ENCODE measurements at places on chromosomes 1 and 21.

DNA sequence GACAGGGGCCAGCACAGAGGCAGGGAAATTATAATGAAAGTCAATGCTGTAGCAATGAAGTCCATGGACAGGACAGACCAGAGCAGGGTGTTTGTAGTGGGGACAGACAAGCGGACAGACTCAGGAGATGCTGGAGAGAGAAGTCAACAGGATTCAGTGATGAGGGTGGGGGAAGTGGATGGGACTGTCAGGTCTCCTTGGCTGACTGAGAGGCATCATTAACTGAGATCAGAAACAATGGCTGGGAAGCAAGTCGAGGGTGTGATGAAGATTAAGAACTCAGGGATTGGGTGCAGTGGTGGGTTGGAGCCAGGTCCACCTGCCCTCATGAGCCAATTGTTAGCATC, 25.5 kb downstream of the CD58 start:
- DNase-seq, result no peak

GRCh38 chr1:206700445-206701036, 15.8 kb downstream of the MAPKAPK2 start:
- no peak for DNase-seq

- DNase-seq, result no peak
These were observed 44.6 kb upstream of the BCL9 start for GRCh38 chr1:147496571-147497210.

DNA sequence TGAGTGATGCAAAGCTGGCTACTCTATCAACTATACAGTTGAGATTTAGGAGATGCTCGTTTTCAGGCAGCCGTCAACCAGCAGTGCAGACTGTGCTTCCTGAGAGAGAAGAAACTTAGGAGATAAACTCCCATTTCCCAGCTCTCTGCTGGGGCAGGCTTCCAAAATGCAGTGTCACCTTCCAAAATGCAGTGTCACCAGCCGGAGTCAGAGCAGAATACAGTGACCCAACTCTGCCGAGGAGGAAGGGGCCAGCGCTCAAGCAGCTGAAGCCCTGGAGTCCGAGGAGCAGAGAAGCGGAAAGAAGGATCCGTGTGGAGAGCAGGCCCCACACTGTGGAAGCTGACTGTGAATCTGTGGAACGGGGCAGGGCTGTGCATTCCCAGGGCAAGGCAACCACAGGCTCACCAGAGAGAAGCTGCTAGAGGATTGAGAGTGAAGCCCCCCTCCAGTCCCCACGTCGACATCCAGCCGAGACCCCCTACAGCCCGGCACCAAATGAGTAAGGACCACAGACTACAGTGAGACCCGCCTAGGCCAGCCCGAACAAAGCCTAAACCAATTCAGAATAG, 703 bp upstream of the KRTAP12-1 start:
- no peak for DNase-seq

- no peak for DNase-seq
These were observed 101.6 kb upstream of the PALMD start for GRCh38 chr1:99544328-99544727.

DNA sequence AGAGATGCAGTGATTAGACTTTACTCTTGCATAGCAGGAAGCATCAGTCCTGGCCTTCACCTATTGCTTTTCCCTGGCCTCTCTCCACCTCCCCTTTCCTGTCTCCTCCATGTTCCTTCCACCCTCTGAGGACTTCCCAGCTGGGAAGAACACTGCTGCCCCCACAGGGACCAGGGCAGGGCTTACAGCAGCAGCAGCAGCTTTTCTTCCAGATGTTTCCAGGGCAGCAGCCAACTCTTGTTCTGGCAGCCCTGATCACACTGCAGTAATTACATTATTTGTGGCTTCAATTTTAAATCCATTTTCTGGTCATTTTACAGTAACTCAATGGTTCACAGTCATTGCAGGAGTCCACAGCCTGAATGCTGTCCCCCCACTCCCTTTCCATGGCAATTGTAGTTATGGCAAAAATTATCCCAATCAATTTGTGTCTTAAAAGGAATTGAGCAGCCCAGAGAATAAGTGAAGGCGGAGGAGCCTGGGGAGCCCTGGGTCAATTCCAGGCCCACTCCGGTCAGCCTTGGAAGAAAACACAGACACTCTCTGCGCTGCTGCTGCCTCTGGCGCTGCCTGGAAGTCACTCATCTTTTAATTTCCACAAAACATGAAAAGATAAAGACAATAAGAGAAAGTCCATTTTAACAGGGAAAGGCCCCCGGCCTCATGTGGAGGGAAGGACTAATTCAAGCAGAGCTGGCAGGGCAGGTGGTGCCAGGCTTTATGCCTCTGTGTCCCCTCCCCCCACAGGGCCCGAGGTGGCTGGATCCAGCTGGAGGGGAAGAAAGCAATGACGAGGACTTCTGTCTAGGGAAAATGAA, 148.6 kb downstream of the GRIK3 start:
- no peak for DNase-seq

DNA sequence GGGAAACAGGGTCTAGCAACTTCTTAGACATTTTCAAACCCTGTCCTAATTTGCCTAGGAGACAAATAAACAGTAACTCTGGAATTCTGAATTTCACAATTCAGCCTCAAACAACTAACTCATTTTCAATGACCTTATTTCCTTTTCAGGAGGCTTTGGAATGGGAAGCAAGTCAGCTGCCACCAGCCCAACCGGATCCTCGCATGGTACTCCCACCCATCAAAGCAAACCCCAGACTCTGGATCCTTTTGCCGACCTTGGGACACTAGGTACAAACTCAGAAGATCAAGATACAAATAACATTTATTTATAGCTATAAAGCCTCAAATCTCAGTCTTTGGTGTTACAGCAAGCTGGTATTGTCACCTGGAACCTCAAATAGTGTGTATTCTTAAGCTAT, 18.9 kb upstream of the LEPR start:
- no peak for DNase-seq

GRCh38 chr1:109521002-109521951, 11.8 kb upstream of the AMIGO1 start:
- no peak for DNase-seq

- DNase-seq, result no peak
These were observed 49.3 kb downstream of the IVNS1ABP start for GRCh38 chr1:185267701-185268100.

DNA sequence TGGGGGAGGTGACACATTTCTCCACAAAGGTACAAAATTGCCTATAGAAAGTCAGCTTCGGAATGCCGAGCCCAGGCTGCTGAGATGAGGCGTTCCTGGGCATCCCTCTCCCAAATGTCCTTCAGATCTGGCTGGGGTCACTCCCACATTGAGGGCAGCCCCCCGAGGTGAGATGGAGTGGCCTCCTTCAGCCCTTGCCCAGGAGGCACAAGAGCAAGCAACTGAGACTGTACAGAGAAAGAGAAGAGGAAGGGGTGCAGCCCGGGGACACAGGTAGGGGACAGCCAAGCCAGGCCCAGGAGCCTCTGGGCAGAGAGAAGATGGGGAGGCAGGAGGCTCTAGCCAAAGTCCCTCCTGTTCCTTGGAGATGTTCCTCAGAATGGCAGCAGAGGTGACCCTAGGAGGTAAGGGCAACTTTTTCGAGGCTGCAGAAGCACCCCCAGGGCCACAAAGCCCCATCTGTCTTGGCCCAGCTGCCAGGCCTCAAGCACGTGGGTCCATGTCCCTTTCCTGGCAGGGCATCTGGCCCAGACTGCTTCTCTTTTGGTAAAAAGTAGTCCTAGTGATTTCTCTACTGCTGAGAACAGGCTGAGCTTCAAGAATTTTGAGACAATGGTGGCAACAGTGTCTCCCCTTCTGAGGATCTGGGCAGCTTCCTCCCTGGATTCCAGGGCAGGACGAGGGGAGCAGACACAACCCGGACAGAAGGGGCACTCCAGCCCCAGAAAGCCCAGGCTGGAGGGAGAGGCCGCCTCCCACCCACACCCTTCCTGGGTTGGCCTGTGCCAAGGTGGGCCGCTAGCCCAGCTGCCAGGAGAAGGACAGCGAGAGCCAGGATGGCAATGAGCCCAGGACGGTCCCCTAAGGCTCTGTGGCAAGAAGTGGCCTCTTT, 68.0 kb downstream of the LRRN2 start:
- DNase-seq, result no peak

GRCh38 chr21:41289431-41289830, 27.2 kb upstream of the FAM3B start:
- no peak for DNase-seq

- no peak for DNase-seq
These were observed 13.6 kb downstream of the THAP3 start for GRCh38 chr1:6638226-6638625.

DNA sequence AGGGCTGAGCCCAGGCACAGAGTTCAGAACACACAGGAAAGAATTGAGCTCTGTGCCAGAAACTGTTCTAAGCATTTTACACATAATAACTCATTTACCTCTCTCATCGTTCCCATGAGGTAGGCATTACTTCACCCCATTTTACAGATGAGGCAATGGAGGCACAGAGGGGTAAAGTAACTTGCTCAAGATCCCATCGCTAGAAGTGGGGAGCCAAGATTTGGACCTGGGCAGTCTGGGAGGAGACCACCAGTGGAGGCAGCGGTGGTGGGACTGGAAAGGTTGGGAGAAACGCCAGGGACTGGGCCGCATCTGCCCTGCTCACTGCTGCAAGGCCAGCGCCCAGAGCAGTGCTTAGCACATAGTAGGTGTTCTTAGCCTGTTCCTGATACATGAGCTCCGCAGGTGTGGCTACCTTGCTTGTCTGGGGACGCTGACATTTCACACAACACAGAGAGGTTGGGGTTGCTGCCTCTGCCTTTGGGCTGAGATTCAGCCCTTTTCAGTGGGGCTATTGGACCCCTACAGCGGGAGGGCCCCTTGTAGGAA, 27.8 kb upstream of the EPS8L3 start:
- DNase-seq, result no peak

GRCh38 chr1:234408757-234409156, 35.5 kb downstream of the COA6 start:
- peak; percentile 6 for DNase-seq

- no peak for DNase-seq
These were observed 25.3 kb upstream of the POFUT2 start for GRCh38 chr21:45313015-45313414.

GRCh38 chr1:220513834-220514233, 14.1 kb upstream of the MARK1 start:
- no peak for DNase-seq

DNA sequence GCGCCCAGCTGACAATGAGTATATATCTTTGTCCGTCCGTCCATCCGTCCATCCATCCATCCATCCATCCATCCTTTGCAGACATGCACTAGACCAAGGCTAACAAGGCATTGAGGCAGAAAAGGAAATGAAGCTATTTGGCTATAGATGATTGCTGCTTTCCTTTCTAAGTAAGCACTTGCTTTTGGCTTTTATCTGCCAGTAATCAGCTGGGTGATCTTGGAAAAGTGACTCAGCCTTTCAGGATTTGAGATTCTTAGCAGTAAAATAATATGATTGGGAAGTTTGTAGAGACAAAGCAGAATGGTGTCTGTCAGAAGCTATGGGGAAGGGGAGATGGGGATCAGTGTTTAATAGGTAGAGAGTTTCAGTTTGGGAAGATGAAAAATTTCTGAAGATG, 22.7 kb downstream of the ZFYVE9 start:
- DNase-seq, result no peak

GRCh38 chr1:51574796-51575195, 42.1 kb upstream of the OSBPL9 start:
- DNase-seq, result no peak

GRCh38 chr1:248871837-248872401, 13.0 kb upstream of the ZNF692 start:
- DNase-seq, result no peak

DNA sequence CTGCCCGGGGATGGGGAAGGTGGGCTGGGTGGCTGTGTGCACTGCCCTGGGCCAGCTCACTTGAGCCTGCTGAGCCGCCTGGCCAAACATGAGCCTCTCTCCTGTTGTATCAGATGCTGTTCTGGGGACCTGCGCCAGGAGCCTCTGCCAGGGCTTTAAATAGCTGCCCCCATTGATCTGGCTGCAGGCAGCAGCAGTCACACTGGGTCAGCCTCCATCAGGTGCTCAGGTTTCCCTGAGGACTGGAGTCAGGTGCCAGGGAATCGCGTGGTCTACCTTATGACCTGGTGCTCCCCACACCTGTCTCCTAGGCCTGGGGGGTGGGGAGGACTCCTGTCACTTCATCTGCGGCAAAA, 700 bp upstream of the CCDC28B start:
- DNase-seq, result no peak

GRCh38 chr1:168335500-168335899, 54.8 kb downstream of the TBX19 start:
- no peak for DNase-seq

DNA sequence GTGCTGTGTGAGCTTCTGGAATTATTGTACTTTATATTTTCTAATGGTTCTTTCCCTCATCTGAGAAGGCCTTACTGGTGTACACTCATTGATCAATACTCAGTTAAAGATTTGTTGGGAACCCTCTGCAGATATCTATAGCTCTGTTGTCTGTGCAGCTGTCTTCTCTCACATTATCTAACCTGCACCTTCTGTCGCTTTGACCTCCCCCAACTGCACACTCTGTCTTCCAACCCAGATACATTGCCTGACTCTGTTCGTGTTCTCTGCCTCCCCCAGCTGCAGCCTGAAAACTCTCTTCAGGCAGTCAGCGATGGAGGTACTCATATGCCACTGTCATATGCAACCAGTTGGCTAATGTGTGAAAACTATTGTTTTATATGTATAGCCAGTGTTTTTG, 334.3 kb downstream of the NCAM2 start:
- no peak for DNase-seq

DNA sequence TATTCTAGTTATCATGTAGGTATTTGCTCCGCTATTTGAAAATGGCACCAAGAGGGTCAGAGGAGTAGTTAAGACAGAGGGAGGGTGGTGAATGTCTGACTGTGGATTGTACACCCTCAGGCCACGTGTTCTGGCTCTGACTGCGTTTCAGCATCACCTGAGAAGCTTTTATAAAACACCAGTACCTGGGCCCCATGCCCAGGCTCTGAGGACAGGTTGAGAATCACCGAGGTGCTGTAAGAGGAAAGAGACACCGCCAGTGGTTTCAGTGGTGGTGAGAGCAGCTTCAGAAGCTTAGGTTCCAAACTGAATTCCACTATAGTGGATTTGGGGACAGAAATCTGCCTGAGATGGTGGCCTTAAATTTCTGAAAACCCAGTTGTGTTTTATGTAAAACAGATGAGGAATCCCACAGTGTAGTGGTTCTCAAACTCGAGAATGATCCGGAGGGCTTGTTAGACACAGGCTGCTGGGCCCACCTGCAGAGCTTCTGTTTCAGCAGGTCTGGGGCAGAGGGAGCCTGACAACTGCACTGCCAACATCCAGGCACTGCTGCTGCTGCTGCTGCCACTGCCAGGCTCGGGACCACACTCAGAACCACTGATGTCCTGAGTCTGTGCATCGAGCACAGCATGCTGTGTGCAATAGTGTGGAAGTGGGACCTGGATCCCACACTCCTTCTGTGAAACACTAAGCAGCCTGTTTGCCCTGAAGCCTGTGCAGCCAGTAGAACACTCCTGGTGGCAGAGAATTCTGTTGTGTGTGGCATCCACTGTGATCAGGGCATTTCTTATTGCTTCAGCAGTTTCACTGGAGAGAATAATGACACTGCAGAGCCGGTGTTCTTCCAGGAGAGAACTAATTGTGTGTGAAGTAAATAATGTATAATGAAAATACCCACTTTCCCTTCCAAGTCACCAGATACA, 98.7 kb downstream of the SUSD4 start:
- no peak for DNase-seq

- no peak for DNase-seq
These were observed 1.9 kb downstream of the PPFIA4 start for GRCh38 chr1:203028067-203028783.

All from NCI-H526 treated with DMSO at 0.1 percent for 48 hours (cell line).